OCI-LY7 (cell line): ENCODE measurements at places on chromosomes 2 and 18. TPM values are rescaled to one million over a fixed set of nuclear protein-coding genes. Genes with fewer than 3 reads are reported as not detected.
A peak's percentile ranks its signal among the peaks of the same experiment; 100 is the strongest.

DNA sequence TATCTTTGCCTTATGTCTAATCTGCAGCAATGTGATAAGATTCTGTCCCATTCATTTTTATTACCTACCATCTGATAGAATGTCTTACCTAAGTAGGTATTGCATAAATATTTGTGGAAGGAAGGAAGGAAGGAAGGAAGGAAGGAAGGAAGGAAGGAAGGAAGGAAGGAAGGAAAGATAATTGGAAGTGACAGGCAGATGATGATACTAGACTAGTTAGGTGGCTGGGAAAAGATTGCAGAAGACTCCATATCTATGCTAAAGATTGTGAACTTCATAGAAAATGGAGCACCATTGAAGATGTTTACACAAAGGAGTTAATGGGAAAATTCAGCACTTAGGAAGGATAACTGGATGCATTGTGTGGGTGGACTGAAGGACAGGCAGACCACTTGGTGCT is 909.0 kb downstream of the EPHA4 start:
- DNase-seq = no peak

Gene UGT1A5
- not detected in 2 replicates for total RNA-seq

DNA sequence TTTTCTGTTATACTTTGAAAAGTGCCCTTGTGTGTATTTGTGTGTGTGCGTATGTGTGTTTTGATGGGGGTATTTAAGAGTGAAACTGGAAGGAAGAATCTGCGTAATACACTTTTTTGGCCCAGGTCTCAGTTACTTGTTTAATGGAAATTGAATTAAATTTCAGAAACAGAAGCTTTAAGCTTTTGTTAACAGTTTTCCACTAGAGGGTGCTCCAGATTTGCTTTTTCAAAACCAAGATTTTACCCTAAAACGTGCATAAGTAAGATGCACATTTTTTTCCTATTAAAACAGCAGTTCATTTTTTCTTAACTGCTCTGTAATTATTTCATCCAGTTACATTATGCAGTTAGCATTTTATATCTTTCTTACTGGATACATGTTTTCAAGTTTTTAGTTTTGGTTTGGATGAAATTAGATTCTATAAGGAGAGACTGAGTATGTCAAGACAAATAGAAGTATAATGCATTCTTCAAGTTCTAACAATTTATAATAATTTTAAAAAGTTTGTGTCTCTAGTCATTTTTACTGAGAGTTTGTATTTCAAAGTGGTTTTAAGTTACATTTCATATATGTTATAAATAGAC is 97.2 kb downstream of the PIK3C3 start:
- peak; percentile 8 for DNase-seq

- no peak for DNase-seq
Measured at GRCh38 chr2:137983581-137983980, 19.3 kb downstream of the HNMT start.

- DNase-seq = no peak
Measured at GRCh38 chr2:144643537-144644336, 123.8 kb upstream of the ZEB2 start.

Gene GBX2
- total RNA-seq = not detected in 2 replicates

- DNase-seq = peak; percentile 67
Measured at GRCh38 chr2:126910637-126911036, 11.9 kb downstream of the TEX51 start.

Gene CROCC2
- total RNA-seq = not detected in 2 replicates

Gene PECR
- 5.3 and 5.7 TPM in 2 replicates for total RNA-seq

DNA sequence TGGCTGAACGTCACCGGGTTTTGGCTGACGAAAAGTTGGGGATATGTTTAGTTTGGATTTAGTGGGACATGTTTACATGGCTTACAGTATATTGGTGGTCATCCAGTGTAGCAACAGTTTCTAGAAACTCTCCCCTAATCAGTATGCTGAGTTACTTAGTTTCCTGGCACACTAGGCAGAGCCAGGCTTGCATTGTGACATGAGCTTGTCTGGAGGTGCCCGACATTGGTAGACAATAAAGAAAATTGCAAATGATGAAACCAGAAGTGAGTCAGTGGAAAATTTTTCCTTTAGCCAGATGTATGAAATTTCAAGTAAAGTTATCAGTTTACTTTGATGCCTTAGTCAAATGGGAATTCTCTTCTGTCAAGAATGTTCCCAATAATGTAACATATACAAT is 276.1 kb downstream of the RDH14 start:
- no peak for DNase-seq

GRCh38 chr2:61443342-61444041 is 27.4 kb downstream of the USP34 start:
- peak; percentile 79 for DNase-seq

Gene CYP26B1
- total RNA-seq = not detected in 2 replicates

Gene LIMS3
- 1.9 and 2.1 TPM in 2 replicates for total RNA-seq

Gene CERKL
- not detected in 2 replicates for total RNA-seq
